ENCODE measurements at places on chromosomes 5 and 9.

DNA sequence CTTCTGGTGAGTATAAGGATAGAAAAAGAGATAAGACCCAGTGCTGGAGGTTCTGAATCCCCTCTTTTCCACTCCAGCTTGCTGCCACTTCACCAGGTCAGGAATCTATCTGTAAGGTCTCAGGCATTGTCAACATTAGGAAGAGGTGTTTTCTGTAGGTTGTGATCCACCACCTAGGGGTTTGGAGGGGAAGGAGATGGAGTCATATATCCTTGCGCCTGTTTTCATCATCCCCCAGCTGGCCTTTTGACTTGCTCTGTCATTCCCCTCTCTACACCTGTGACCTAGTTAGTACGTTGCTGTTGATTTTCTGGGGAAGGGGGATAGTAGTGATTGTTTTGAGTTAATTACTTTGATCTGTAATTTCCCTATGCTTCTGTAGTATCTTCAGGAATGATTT, 20.5 kb downstream of the SPINK5 start:
- no peak for DNase-seq

DNA sequence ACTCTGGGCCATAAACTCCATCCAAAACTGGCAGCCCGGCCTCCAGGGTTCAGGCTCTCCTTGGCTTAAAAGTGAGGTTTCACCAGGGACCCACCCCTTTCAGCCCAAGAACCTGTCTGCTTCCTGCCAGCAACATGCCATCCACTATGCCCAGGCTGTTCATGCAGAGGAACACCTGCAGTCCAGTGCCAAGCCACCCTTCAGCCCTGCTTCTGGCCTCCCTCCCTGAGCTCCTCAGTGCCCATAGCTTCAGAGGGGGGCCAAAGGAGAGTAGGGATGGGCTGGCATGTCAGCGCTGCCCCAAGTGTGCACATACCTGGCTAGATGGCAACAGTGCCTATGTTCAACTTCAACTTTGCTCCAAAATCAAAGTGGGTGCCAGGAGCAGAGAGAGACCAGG, 166.9 kb upstream of the MRPS30 start:
- DNase-seq: no peak

- no peak for DNase-seq
These were observed 14.1 kb upstream of the FAM120AOS start for GRCh38 chr9:93467462-93467861.

DNA sequence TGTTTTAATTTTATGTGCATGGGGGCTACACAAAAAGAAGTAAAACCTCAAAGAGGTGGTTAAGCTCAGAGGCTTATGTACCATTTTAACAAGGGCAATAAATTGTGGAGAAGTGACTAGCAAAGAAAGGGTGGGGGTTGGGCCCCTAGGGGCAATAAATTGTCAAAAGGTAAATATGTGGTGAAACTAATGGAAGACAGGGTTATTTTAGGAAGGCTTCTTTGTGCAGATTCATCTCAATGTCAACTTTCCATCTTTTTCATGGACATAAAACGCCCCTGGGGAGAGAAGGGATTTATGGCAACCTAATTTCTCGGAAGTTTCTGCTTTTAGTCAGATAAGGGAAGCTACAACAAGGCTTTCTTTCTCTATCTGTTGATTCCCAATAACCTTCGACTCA, 42.5 kb upstream of the GOLM1 start:
- no peak for DNase-seq

DNA sequence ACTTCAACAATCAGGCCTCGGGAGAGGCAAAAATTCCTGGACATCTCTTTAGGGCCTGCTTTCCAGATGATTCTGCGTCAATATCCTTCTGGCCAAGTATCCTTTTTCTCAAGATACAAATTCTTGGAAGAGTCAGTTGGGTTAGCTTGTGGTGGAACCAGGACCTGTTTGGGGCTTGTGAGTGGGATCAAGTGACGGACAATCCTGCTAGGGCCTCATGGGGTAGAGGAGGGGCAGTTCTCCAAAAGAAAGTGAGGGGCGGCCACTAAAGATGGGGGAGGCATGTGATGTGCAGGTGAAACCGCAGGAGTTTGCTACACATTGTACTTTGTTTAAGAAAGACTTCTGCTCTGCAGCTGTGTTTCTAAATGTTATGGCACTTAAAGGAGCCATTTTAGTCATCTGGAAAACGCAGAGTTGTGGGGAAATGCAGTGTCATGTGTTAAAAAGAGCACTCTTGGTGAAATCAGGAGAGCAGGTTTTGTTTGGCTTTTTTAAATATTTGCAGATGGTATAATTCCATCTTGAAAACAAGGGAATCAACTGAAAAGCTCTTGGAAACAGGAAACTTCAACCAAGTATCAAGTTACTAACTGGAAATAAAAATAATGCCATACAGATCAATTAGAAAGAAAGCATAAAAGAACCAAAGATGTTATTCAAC, 27.4 kb upstream of the GSN start:
- DNase-seq: no peak
